ENCODE measurements at places on chromosomes 3 and 15. TPM values are rescaled to one million over a fixed set of nuclear protein-coding genes. Genes with fewer than 3 reads are reported as not detected.

DNA sequence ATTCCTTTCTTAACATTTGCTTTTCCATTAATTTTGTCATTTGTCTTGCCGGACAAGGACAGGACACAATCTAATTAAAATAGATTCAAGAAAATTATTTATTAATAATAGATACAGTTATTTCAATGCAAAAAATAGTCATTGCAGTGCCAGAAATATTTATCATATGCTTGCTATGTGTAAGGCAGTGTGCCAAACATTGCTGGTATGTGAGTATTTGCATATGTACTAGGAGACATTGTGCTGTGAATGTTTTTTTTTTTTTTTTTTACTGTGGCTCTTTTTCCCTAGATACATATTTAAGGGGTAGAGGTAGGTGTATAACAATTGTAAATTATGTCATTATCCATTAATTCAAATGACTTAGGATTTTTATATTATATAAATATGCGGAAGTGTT is 23.3 kb downstream of the SPRED1 start:
- DNase-seq: no peak

Gene ANKRD34C
- total RNA-seq: not detected

DNA sequence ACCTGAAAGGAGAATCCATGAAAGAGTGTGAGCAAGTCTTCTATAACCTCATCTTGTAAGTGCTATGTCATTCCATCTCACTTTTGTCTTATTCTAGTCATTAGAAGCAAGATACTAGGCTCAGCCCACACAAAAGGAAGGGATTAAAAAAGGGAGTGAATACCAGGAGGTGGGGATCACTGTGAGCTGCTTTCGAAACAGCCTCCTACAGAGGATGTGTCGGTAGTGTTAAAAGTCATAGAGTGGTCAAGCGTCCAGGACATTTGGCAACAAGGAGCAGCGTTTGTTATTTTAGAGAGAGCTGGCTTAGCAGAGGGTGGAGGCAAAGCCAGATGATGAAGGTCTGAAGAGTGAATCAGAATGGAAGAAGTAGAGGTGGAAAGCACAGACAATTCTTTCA is 11.7 kb upstream of the ZNF148 start:
- peak; percentile 59 for DNase-seq

Gene TUSC2
- total RNA-seq: 16.0 TPM

GRCh38 chr15:101092156-101092866 is 159.5 kb downstream of the CHSY1 start:
- no peak for DNase-seq

Gene SLCO2A1
- 0.69 TPM for total RNA-seq

DNA sequence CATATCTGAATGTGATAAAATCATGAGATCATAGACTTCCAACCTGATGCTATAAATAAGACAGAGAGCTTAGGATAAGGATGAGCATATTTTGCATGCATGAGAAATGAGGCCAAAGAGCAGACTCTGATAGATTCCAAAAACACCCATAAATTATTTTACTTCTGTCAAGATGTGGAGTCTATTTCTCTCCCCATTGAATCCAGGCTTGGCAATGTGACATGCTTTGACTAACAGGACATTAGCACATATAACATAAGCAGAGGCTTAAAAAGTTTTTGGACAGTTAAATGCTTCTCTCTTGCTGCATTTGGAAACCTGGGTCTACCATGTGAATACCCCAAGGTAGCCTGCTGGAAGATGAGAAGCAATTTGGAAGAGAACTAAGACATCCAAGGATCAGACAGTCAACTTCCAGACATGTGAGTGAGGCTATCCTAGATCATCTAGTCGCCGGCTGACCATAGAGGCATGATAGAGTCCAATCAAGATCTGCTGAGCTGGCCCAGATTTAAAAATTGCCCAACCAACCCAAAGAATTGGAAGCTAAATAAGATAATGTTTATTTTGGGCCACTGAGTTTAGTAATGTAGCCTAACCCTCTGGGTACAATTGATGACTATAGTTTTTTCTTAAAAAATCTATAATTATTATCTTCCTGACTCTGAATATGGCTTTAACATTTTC is 30.3 kb downstream of the MYLK start:
- no peak for DNase-seq

Gene WDR49
- 0.50 TPM for total RNA-seq

DNA sequence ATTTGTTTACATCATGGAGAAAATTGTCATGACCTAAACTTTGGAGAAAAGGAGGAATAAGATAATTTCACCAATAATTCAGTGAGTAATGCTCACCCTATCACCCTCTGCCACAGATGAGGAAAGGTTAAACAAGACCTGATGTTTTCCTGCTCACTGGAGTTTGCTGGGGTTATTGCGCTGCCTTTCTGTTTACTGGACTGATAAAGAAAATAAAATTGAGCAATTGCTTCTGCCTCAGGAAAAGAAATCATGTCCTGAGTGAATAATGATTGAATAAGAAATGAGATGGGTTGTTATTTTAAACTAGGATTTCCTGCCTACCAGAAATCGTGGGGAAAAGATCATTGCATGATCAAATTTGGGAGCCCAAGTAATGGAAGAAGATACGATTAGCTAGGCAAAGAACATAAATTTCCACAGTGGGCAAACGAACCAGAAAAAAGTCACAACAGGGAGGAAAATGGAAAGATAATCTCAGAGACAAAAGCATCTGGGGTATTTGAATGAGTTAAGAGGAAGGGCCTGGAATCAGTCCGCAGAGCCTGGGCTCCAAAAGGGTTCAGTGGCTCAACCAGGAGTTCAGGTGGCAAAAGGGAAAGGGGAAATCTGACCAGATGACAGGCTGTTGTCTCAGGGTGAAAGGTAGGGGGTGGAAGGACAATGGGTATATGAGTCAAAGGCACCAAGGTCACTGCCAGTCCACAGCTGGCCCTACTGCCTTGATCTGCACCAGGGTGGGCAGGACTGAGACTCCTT is 146.8 kb downstream of the FAM43A start:
- peak; percentile 12 for DNase-seq

All from renal cortical epithelial cell (primary cell).